ENCODE measurements at places on chromosomes 1 and 21.
A peak's percentile ranks its signal among the peaks of the same experiment; 100 is the strongest.

DNA sequence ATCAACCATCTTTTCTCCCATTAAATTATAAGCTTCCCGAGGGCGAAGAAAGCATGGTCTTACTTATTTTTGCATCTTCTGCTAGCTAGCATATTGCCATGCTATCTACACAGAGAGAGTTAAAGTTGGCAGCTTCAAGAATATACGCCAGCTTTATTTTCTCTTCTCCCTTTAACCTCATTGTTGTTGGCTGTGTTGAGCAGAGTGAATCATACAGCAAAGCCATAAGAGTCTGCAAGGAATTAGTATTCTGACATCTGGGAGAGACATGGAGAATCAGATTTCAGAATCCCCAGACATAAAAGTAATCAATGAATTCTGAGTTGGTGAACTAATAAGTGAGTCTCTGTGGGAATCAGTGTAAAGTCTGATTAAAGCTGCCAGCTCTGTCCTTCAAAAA, 649.6 kb upstream of the PTBP2 start:
- DNase-seq, result no peak

GRCh38 chr21:25464275-25464674, 143.0 kb downstream of the MRPL39 start:
- DNase-seq, result no peak

GRCh38 chr1:64139877-64140276, 63.5 kb upstream of the UBE2U start:
- no peak for DNase-seq

DNA sequence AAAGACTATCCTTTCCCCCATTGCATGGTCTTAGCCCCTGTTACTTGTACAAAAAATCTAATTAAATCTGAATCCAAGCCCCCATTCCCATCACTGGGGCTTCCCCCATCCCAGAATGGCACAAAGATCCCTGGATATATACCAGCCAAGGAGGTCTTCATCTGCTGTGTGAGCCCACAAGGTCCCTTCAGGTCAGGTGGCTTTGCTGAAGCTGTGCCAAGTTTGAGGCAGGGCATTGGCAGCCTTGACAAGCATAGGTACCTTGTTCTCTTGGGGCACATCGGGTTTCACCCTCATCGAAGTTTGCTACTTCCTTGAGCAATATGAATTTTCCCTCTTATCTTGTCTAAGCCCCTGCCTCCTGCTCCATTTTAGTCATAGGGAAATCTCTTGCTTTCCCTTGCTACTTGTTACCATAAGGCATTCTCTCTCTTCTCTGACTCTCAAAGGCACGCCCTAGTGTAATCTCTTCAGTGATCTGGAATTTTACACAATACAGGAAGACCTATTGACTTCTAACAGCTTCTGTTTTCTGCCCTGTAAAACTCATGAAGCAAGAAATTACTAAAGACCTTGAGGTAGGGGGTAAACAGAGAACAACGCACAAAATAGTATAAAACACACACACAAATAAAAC, 71.4 kb upstream of the COG2 start:
- DNase-seq, result no peak

- DNase-seq, result no peak
Measured at GRCh38 chr1:159895286-159895685, 4.7 kb downstream of the CFAP45 start.

GRCh38 chr21:42424914-42425541, 21.3 kb downstream of the UBASH3A start:
- no peak for DNase-seq

DNA sequence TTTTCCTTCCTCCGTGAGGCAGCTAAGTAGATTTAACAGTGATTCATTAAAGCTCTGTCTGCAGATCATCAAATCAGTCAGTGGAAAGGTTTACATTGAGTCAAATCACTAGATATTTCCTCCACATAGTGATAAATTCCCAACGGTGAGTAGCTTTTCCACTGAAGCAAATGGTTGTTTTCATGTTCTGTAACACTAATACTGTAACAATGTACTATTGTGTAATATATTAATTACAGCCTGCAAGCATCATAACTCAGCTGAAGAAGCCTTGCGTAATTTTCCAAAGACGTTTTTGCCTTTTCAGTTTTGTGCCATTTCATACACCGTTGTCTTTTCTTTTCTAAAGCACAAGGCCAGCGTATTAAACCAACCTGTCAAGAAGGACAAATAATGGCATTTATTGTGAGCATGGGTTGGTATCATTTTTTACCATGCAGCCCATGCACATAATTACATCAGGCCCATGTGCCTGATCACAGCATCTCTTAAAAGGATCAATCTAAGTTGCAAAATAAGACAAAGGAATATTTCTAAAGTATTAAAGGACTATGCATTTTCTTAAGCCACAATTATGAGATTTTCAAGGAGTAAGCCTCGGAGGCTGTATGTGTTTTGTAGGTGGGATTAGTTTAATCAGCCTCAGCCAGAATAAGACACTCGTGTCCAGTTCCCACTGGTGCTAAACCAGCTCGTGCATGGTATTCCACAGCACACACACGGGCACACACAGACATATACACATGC, 16.7 kb upstream of the PDE9A start:
- DNase-seq, result no peak

DNA sequence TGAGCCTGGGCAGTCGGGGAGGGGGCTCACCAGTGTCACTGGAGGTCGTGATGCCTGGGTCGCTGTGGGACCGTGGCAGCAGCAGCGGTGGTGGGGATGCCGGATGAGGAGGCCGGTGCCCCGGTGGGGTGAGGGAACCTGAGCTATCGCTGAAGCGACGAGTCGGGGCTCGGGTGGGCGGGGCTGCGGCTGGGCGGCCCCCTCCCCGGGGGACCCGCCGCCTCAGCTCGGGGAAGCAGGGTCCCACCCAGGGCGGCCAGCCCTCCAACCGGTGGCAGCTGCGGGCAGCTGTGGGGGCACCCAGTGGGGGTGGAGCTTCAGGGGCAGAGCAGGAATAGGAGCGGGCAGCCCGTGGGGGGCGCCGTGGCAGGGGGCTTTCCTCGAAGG, 5.0 kb downstream of the ENTREP3 start:
- DNase-seq, result no peak

DNA sequence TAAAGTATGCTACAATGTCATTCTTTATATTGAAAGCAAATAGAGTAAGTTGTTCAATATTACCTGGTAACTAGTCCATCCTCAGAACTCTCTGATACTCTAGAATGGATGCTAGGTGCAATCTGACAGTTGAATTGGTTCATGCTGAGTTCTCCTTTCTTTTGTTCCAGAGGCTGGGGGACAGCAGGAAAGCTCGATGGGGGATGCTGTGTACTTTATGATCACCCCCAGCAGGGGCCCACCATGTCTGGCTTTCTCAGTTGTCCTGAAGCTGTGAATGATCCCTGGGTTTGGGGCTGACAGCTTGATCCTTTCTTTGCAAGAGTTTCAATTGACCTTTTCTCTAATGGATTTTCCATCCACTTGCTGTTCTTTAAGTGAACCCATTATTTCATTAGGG, 22.5 kb downstream of the FMN2 start:
- no peak for DNase-seq

DNA sequence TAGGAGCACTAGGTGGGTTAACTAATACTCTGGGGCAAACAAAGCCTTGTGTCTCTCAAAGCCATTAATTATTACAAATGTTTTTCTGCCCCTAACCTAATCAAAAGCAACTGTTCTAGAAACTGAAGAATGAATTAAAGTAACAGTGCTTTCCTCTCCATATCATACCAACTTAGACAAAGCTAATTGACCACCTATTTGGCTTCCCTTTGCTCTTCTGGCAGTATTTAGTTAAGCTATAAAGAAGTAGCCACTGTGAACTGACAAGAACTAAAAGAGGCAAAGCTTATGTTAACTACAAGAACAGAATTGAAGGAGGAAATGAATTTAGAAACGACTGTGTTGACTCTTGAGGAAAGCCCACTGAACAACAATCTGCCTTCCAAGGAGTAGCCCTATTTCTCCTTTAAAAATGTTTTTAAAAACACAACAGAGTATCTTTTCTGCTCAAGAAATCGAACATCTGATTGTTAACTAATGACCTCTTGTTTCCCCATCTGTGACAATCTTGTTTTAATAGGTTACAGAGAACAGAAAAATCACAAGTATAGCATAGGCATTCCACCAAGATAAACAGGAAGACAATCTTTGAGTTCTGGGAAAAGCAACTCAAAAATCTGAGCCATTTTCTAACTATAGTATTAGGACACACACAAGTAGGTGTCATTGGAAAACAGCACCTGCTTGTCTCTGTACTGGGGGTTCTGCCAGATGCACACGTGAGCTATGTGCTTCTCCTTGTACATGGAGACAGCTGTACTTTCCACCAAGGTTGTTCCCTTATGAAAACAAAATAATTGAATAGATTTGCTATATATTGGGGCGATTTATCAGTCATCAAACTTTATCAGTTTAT, 3.1 kb upstream of the EGLN1 start:
- no peak for DNase-seq

DNA sequence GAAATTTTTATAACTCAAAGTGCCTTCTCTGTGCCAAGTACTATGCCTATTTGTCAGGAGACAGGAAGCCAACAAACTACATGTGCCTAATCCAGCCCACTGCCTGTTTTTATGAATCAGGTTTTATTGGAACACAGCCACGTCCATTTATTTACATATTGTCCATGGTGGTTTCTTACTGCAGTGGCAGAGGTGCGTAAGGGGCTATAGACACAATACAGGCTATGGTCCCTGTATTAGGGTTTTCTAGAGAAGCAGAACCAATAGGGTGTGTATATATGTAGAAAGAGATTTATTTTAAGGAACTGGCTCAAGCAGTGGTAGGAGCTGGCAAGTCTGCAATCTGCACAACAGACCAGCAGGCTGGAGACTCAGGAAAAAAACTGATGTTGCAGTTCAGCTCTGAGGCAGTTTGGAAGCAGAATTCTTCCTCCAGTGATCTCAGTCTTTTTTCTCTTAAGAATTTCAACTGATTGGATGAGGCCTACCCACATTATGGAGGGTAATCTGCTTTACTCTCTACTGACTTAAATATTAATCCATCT, 15.4 kb downstream of the PPIE start:
- DNase-seq, result no peak

DNA sequence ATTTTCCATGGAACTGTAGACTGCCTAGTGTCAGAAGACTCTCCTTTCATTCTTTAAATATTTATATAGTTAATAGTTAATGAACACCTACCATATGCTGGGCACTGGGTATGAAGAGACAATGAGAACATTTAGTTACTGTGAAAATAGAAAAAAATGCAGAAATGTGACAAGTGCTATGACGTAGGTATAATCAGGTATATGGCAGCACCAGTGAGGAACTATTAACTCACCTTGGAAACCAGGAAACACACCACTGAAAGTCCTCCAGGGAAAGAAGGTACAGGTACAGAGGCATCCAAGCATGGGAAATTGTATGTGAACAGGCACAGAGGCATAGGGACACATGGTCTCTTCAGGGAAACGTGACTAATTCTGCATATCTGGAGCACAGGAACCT, 42.3 kb downstream of the DPT start:
- no peak for DNase-seq

- DNase-seq, result no peak
Measured at GRCh38 chr1:193658081-193658480, 471.7 kb upstream of the B3GALT2 start.

GRCh38 chr1:163295949-163296348, 25.8 kb upstream of the NUF2 start:
- DNase-seq, result no peak

- DNase-seq, result peak; percentile 68
Measured at GRCh38 chr1:65687428-65688214, 105.1 kb upstream of the PDE4B start.

DNA sequence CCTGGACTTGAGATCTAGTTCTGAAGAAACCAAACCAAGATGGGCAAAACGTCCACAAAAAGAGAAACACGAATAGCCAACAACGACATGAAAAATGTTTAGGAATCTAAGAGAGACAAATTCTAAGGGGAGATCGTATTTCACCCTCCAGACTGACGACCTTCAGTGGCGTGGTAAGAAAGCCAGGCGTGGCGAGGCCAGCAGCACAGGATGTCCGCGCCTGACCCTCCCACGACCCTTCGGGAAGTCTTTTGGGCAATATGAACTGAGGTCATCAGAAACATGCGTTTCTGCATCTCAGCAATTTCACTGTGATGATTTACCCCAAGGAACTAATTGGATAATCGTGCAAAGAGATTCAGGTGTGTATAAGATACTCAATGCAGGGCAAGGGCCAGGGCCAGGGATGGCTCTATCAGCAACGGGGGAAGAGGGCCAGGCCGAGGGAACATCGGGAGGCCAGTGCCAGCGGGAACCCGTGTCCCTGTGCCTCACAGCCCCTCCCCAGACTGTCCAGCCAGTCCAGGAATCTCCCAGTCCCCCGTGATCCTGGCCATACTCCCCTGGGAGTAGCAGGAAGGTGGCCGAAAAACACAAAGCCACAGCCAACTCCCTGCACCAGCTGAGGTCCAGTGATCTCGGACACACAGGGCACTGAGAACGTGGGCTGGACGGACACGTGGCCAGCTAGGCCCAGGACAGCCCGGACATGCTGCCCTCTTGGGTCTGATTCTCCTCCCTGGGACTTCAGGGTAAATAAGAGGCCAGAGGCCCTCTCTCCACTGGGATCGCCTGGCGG, 53.6 kb upstream of the ADARB1 start:
- no peak for DNase-seq

GRCh38 chr1:11333631-11334030, 60.6 kb downstream of the UBIAD1 start:
- no peak for DNase-seq

GRCh38 chr1:237562242-237562823, 328.4 kb downstream of the ZP4 start:
- no peak for DNase-seq

- DNase-seq, result no peak
Measured at GRCh38 chr1:163361123-163361934, 39.6 kb downstream of the NUF2 start.

DNA sequence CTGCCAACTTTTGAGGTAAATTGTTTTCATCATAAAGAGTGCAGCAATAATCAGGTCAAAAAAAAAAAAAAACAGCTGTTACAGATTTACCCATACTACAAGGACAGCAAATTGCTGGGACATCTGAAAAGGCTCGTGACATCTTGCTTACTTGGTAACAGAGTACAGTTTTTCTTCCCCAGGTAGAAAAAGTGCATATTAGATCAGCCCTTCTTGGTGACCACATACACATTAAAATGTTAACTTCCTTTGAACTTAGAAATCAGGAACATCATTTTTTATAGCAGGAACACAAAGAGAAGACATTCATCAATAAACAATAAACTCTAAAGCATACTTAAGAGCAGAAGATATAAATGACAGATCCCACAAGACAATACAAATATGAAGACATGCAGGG, 16.1 kb downstream of the TP53BP2 start:
- no peak for DNase-seq

DNA sequence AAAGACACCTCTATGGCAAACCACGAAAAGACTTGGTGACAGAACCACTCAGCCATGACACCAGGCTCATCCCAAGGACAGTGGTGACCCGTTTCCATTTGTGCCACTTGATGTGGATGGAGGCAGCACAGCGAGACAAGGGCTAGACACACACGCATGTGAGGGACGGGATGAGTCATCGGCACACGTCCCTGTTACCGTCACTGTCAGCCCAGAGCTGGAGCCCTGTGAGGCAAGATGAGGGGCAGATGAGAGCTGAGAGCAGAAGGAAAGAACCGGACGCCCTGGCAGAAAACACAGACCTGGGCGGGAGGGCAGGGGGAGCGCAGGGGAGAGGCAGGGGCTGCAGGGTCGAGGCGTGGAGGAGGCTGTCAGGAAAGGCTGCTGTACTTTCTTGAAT, 57.8 kb downstream of the SIK1 start:
- DNase-seq, result peak; percentile 74

Data from anterior cingulate cortex (tissue), 58 donors.